ENCODE measurements at places on chromosomes 3 and 15. TPM values are rescaled to one million over a fixed set of nuclear protein-coding genes. Genes with fewer than 3 reads are reported as not detected.
A peak's percentile ranks its signal among the peaks of the same experiment; 100 is the strongest.

DNA sequence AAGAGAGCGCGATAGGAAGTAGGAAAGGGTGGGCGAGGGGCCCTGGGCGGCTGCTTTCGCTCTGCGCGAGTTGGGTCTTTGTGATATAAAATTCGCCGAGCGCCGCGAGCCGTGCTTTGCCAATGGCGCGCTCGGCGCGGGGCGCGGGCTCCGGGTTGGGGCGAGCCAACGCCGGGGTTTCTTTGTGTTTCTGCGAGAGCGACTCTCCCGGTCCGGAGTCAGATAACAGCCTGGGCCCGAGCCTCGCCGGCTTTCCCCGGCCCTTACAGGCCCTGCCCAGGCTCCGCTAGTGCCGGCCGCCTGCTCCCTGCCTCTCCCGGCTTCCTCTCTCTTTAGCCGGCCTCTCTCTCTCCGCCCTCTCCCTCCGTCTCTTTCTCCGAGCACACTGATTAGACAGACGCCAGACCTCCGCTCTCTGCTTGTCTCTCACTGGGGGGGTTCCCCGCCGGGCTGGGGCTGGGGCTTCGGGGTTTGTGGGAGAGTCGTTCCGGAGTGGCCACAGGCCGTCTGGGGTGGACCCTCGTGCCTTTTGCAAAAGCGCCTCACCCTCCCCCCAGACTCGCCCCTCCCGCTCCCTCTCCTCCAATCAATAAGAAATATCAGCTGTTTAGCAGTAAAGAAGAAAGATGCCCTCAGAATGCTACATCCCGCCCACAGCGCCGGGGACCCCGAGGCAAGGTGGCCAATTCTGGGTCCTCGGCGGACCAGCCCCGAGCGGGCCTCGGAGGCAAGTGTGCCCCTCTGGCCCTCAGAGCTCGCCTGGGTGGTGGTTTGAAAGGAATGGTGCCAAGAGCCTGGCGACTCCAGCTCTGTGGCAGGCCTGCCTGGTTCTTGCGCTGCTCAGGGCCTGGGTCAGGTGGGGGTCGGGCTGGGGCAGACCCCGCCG, 2.9 kb downstream of the NR2F2 start:
- DNase-seq = no peak

- DNase-seq = no peak
Measured at GRCh38 chr3:194257151-194257621, 93.9 kb downstream of the CPN2 start.

DNA sequence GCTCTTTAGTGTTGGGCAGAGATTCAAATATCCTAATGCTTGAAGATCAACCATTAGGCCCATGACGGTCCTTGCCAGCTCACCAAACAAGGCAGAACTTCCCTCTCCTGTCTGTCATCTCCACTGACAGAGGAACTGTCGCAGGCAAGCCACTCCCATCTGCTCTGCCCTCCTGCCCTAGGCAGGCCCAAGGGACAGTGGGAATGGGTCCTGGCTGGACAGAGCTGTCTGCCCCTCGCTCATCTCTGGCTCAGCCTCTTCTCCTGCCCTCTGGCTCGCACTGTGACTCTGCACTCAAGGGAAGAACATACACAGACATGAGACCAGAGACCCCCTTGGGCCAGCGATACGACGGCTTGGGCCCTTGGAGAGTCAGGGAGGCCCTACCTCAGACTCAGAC, 7.6 kb upstream of the MUSTN1 start:
- DNase-seq = no peak

DNA sequence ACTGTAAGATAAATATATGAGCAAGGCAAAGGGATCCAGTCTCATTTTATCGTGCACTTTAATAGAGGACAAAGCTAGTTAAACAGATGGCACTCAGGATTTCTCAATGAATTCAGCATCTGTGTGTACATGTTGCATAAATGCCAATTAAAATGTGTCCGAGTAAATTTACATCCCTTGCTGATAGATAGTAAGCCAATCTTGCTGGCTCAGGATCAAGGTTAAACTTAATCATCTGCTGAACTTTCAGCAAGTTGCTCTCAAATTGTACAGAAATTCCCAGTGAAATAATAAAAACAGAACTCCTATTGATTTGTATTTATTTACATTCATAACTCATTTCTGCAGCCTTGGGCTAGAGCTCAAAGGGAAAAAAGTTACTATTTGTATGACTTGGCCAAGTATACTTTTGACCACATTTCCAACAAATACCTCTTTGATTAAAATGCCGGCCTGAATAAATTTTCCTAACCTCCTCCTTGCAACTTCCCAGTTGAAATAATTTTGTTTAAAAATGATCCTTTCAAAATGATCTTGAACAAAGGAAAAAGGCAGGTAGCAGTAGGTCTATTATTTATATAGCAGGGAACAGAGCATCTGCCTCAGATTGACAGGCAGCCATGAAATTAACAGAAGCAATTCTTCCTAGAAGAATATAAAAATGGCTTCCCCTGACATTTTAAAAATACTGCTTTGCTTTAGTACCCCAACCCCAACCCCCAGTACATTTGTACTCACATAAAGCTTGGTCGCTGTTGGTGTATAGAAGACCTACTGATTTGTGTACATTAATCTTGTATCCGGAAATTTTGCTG, 1001.9 kb downstream of the ROBO1 start:
- no peak for DNase-seq

- no peak for DNase-seq
Measured at GRCh38 chr3:124657138-124657537, 73.1 kb upstream of the UMPS start.

- no peak for DNase-seq
Measured at GRCh38 chr3:58484045-58484721, 7.7 kb upstream of the KCTD6 start.

DNA sequence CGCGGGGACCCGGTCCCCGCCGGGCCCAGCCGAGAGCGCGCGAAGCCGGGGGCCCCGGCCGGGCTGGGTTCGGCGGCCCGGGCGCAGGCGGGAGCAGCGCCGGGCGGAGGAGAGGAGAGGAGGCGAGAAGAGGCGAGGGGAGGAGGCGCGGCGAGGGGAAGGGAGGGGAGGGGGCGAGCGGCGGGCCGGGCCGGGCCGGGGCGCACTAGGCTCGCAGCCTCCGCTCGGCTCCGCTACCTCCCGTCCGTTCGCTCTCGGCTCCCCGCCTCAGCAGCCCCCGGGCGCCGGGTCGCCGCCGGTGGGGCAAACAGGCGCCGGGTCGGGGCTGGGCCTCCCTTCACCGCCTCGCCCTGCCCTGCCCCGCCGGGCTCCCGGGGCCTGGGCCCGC, 351 bp downstream of the INSYN1 start:
- no peak for DNase-seq

DNA sequence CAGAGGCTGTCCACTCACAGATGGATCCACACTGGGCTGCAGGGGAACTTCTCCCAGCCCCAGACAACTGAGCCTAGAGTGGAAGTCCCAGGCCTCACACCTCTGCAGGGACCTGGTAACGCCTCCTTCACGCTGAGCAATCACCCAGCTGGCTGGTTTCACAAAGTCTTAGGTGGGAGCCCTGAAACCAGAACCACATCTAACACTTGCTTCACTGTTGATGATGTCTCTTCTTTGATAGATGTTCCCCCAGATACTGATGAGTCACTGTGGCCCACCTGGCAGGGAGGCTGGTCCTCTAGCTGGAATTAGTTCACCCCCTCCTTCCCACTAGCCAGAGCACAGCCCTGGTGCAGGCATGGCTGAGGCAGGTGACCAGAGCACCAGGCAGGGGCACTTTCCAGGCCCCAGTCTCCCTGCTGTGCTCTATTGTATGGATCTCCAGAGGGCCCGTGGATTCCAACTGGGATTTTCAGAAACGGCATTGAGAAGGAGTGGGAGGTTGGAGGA, 33.5 kb downstream of the MYL3 start:
- DNase-seq = no peak

Gene B3GNT5
- total RNA-seq = 1.7 TPM

Gene P3H2
- total RNA-seq = 5.9 TPM

GRCh38 chr15:57890351-57890750, 175.2 kb downstream of the ALDH1A2 start:
- no peak for DNase-seq

Gene CNTN3
- total RNA-seq = 2.1 TPM

Gene COL6A5
- total RNA-seq = 0.05 TPM

DNA sequence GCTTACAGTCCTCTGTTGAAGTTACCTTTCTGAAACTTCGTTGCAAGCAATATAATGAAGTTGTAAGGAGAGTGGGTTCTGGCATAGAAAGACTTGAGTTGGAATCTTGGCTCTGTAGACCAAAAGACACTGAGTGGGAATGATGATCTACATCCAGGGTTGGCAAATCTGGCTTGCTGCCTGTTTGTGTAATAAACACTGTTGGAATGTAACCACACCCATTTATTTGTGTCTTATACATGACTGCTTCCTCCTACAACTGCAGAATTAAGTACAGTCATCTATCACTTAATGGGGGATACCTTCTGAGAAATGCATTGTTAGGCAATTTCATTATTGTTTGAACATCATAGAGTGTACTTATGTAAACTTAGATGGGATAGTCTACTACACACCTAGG, 178.4 kb upstream of the SUCLG2 start:
- no peak for DNase-seq

DNA sequence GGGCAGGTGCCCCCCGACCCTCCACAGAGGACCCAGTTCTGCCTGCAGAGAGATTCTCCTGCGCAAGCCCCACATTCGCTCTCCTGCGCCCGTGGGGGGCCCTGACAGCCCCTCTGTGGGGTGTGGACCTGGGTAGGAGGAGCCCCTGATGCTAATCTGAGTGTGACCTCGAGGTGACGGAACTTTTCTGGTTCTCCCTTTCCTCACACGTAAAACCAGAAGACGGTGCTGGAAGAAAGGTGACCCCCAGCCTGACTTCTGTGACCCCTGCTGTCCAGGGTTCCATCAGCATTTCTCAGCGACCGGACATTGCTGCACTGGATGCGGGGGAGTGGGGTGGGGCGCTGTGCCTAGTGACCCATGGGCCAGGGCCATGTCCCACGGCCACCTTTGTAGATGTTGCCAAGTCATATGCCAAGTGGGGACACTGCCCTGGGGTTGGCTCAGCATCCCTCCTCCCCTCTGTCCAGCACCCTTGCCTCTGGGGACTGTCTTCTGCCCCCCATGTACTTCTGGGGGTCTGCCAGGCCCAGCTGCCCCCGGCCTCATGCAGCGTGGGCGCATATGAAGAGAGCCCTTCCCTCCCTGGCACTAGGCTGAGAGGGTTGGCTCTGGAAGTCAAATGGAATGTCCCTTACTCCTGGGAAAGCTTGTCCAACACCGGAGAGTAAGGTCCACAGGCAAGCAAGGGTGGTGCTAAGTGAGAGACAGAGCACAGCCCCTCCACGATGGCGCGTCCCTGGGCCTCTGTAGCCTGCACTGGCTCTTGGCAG, 129.1 kb upstream of the MEF2A start:
- DNase-seq = no peak

- no peak for DNase-seq
Measured at GRCh38 chr3:185558395-185558794, 6.0 kb upstream of the LIPH start.

DNA sequence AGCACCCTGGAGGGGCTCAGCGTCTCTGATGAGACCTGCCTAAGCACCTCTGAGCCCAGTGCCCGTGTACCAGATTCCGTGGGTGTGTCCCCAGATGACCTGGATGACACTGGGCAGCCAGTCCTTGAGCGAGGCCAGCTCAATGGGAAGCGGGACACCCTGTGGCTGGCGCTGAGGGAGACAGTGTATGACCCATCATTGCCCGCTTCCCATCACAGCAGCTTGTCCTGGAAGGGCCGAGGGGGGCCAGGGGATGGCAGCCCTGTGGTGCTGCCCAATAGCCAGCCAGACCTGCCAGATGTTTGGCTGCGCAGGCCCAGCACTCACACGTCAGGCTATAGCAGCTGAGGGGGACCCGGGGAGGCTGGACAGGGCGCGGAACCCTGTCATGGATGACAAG, 12.0 kb downstream of the DISP2 start:
- DNase-seq = no peak

Gene AGBL1
- total RNA-seq = under 0.01 TPM

Gene FGF12
- 0.19 TPM for total RNA-seq

GRCh38 chr3:170296703-170297102, 60.8 kb upstream of the SKIL start:
- DNase-seq = no peak

Gene KLF15
- total RNA-seq = 0.28 TPM

Gene AHSG
- total RNA-seq = 0.33 TPM

Gene MORC1
- 0.05 TPM for total RNA-seq

GRCh38 chr3:19229086-19229485, 80.8 kb downstream of the KCNH8 start:
- DNase-seq = no peak

GRCh38 chr3:88149101-88149508, 654 bp upstream of the C3orf38 start:
- no peak for DNase-seq

Gene CACNA2D2
- total RNA-seq = 0.57 TPM

GRCh38 chr3:9248522-9249271, 749 bp downstream of the SRGAP3 start:
- DNase-seq = peak; percentile 14

Measured in thymus (tissue), 14 donors.